SW480 (cell line): ENCODE measurements at places on chromosomes 6 and 20.

DNA sequence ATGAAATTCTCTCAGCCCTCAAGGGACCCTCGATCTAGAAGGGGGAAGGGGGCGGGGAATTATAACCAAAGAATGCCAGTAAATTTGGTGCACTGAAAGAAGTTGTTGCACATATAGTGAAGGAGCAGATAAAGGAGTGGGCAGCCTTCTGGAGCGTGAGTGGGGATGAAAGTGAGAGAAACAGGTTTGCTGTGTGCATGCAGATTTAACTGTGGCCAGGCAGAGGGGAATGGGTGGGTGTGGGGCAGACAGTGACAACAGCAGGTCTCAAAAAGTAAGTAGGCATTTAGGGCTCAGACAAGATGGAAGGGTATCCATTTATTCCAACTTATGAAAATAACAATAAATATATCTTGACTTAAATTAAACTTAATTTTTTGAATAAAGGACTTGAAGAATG lies 149.1 kb downstream of the KCNQ5 start:
- DNase-seq, result no peak

- DNase-seq, result no peak
Measured at GRCh38 chr6:134082191-134082590, 29.8 kb upstream of the SLC2A12 start.

GRCh38 chr6:127514773-127515227 lies 4.3 kb downstream of the MTCL3 start:
- no peak for DNase-seq

DNA sequence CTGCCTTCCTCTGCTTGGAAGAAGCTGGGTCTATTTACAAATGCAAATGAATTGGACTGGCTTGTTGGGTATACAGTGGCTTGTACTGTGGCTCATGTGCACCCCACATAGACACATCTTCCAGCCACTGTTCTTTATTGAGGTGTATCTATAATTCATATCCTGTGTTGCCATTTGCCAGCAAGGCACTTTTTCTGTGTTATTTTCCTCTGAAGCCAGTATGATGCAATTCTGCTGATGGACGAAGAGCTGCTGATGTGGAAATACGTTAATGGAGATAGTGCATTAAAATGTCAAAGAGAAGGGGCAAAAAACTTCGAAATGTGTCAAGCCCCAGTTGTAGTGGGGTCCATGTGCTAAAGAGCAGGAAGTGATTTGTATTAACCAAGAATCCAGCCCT lies 167.5 kb downstream of the TMEM242 start:
- no peak for DNase-seq

DNA sequence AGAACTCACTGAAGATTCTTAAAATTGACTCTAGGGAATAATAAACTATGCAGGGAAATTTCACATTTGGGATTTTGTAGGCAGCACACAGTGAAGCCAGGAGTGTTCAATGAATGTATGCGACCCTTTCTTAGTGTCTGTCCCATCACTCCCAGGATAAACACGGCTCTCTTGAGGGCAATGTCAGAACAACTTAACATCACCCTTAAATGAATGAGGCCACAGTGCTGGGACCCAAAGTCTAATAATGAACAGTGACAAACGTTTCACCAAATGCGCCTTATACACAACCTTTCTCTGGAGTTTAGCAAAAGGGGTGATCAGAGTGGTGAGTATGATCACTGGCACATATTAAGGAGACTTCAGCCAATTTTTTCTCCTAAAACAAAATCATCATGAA lies 237.3 kb downstream of the CLVS2 start:
- DNase-seq, result no peak

GRCh38 chr6:167766986-167767714 lies 59.6 kb upstream of the AFDN start:
- DNase-seq, result no peak

GRCh38 chr6:87794922-87795885 lies 93.2 kb upstream of the AKIRIN2 start:
- DNase-seq, result no peak

DNA sequence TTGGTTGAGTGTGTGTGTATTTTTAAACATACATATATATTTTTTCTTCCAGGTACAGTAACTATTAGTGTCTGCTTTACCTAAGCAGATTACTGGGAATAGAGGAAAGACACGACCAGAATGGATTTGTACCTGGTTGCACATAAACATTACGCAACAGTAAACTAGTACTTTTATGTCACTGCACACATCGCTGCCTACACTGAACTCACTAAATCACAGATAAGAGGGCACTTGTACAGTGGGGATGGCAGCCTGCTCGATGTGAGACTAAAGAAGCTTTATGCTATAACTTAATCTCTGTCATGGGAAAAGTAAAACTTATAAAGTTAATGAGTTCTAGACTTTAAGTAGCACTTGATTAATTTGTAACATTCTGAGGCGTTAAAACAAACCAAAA lies 89.5 kb upstream of the SIM1 start:
- DNase-seq, result no peak

DNA sequence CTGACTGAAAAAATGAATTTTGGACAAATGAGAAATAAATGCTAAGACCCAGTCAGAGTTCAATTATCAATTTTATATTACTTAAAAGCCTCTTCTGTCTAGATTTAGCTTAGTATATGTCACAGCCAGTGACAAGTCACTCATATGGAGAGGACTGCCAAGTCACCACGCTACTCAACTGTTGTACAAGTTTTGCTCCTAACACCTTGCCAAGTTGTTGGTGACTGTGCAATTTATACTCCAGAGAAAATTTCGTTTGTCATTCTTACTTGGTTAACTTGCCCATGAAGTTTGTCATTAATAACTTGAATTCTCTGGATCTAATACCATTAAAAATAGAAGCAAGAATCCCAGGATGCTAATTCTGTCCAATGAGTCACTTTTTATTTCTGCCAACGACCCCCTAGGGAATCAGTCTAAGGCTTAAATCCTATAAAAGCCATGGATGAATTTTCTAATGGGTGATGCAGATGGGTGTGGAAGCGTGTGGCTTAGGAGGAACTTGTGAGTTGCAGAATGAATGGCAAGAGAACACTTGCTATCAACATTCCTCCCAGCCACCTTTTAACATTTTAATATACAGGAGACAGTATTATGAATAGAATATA lies 30.4 kb upstream of the FBXO30 start:
- no peak for DNase-seq

- DNase-seq, result no peak
Measured at GRCh38 chr20:25150016-25150415, 45.5 kb upstream of the ENTPD6 start.

- DNase-seq, result no peak
Measured at GRCh38 chr6:71324194-71324785, 35.7 kb downstream of the OGFRL1 start.

GRCh38 chr6:115060581-115060980 lies 717.8 kb upstream of the HS3ST5 start:
- DNase-seq, result no peak

DNA sequence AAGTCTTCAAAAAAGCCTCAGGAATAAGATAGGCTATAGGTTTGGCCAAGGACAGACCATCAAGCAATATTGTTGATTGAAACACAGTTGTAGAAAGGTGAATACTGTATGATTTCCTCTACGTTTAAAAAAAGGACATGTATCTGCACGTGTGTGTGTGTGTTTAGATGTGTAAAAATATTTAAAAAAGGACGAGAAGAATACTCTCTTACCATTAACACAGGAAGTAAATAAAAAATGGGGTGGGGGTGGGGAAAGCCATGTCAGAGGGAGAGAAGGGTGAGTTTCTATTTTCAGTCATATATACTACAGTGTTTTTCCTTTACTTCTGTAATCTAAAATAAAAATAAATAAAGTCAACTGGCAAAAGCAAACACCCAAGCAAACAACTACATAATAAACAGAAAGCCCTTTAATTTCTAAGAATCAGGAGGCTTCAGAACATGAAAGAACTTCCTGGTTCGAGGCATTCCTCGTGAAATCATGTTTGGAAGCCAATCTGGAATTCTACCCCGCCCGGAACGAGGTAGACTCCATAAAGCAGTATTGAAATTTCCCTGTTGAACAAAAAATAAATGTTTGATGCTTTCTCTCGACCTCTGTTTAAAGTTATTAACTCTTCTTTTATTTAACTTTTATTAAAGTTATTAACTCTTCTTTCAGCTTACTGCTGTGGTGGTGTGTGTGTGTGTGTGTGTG lies 158.1 kb upstream of the ZNF217 start:
- DNase-seq, result no peak

GRCh38 chr20:11906626-11907480 lies 10.8 kb upstream of the BTBD3 start:
- DNase-seq, result peak; percentile 74

DNA sequence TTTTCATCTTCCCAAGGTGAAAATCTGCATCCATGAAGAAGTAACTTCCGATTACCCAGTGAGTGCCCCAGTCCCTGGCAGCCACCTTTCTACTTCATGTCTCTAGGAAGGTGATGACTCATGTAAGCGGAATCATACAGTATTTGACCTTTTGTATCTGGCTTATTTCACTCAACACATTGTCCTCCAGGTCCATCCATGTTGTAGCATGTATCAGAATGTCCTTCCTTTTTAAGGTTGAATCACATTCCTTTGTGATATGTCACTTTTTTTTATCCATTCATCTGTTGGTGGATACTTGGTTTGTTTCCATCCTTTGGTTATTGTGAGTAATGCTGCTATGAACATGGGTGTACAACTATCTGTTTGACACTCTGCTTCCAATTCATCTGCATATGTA lies 176.3 kb upstream of the CDYL start:
- DNase-seq, result peak; percentile 76

DNA sequence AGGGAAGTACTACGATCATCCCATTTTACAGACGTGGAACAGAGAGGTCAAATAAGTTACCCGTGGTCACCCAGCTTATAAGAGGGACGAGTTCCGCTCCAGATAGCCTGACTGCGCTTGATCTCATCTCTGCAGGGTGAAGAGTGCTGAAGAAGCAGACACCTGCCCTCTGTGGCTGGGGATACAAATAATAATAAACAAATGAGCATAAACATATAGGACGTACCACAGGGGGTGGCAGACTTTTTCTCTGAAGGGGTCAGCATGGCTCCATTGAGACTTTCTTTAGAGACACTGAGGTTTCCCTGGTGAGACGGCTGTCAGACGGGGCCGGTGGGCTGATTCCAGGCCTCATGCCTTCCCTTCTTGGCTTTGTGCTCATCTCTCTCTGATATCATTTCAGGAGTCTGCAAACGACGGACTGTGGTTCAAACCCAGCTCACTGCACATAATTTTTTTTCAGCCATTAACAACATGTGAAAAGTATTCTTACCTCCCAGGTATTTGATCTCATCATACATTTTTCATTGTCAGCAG lies 47.1 kb downstream of the IRF4 start:
- no peak for DNase-seq
